Keratinocyte (primary cell): ENCODE measurements at places on chromosomes 4 and X. TPM values are rescaled to one million over a fixed set of nuclear protein-coding genes. Genes with fewer than 3 reads are reported as not detected.

DNA sequence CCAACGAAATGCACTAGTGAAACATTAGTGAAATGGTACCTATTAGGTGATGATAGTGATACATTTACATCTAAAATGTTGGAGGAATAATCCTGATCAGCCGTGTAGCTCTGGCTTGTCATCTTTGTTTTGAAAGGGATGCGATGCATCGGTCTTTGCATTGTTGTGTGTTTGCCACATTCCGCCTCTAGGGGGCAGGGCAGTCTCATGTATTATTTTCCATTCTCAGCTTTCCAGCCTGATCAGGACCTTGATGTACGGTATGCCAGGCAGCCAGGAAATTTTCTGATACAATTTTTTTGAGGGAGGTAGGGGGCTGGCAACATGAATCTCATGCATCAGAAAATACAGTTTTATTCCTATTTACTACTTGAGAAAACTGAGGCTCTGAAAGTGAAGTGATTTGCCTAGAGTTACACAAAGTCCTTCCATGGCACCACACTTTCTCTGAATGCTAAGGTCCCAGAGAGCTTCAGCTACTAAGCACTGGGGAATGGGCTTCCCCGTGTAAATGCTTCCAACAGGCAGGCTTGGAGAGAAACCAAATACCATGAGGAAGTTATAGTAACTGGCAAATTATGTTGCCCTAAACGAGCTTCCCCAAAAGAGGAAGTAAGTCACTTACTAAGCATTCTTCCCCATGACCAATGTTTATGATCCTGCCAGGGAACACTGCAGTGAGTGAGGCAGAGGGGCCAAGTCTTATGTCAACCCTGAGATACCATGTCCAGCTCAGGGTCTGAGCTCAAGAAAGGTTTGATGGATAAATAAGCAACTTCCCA, 31.8 kb upstream of the IQSEC2 start:
- no peak for DNase-seq

Gene TGIF2LX
- polyA plus RNA-seq = not detected in 3 replicates

- DNase-seq = no peak
Measured at GRCh38 chr4:128502818-128503527, 215.4 kb upstream of the PGRMC2 start.

- no peak for DNase-seq
Measured at GRCh38 chrX:39840133-39840532, 257.6 kb downstream of the BCOR start.

DNA sequence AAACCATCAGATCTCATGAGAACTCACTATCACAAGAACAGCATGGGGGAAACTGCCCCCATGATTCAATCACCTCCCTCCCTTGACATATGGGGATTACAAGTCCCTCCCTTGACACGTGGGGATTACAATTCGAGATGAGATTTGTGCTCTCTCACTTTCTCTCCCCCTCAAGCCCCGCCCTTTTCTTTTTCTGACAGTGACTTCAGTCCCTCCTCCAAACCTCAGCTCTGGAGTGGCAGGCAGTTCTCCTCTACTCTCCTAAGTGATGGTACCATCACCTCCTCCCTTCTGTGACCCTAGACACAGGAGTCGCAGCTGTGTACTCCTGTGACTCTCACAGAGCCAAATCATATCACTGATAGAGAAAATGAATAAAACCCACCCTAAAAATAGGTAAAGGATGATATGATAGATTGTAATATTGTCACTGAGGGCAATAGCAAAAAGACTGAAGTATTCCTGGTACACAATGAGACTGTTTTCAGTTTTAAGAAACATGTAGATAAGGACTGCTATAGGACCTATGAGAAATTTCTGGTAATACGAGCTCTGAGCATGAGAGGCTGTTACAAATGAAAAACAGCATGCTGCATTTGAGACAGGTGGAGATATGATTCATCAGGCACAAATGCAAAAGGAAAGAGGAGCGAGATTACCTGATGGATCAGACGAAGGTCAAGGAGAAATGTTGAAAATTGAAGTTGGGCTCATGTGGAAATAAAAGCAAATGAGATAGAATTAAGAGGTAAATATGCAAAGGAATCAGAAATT, 101.2 kb upstream of the CBLL2 start:
- no peak for DNase-seq

DNA sequence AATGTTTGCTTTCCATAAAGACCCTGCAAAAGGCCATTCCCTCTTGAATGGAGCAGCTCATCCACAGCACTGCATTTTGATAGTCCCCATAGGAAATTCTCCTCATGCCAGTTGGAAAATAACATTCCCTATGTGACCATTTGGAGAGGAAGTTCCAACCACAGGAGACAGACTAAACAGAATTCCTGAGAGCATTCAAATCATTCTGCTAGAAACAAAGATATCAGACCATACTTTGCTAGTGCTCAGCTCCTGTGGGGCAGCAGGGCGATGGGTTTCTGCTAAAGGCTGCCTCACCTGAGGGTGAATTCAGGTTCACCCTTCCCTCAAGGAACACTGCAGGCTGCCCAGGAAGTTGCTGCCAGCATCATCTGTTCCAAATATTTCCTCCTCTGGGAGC, 58.8 kb downstream of the LNX1 start:
- DNase-seq = no peak

GRCh38 chr4:40331101-40331745, 3.9 kb upstream of the CHRNA9 start:
- DNase-seq = no peak

DNA sequence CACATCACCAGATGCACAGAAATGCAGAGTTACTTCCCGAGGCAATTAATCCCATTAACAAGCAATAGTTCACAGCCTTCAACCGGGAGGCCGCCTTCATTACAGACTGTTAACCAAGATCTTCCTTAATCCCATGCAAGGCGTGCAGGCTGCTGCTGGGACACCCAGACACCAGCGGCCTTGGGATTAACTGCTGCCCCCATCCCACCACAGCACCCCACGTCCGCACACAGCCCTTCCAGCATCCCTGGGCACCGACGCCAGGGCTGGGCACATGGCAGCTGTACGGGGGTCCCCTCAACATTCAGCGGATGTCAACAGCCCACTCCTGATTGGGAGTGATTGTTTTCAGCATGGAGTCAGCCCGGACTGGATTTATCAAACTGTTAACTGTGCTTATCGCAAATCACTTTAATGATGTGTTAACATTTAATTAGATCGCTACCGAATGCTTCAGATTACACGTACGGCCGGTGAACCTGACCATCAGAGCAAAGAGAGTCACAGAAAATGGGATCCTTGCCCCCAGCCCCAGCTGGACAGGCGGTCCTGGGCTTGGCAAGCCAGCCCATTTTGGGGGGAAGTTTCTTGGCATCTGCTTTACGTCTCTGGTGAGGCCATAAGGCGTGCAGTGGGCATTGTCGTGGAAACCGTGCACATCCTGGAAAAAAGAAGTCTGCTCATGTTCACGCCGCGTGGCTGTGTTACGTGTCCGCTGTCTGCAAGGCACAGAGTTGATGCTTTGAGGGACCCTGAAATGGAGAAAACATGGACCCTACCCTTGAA, 126.4 kb downstream of the HMX1 start:
- no peak for DNase-seq
